GF-D8 (cell line): ENCODE measurements at places on chromosomes 1 and 21.

DNA sequence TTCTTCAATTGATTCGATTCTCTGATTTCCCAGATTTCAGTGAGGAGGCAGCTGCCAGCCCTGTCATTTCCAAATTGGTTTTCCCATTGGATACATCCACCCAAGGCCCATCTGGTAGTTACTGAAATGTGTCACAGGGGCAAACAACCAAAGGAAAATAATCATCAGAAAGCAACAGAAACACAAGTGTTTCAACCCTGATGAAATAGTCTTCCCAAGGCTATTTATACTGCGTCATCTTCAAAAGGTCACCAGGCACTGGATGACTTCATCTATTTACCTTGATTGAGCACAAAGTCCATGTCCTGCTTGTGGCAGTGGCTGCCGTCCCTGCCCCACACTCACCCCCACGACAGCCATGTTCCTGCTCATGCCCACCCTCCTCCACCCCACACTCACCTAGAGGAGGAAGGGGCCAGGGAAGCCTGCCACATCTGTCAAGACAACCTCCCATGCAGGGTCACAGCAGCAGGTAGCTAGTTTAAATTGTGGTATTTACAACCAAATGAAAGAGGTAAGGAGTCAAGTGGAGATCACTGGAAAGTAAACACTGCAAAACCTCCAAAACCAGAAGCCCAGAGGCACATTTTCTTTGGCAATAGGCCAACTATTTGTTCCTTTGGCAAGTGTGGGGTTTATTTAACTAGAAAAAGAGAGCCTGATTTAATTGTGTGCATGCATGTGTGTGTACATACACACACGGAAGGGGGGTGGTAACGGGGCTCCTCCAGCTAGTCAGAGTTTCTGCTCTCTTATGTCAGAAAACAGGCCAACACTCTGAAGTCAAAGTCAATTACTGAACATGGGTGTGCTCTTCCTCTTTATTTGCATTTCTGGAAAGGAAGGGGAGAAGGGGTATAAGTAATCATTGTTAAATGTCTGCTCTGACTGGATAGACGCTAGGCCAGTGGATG lies 49.5 kb upstream of the RAB4A start:
- no peak for DNase-seq

DNA sequence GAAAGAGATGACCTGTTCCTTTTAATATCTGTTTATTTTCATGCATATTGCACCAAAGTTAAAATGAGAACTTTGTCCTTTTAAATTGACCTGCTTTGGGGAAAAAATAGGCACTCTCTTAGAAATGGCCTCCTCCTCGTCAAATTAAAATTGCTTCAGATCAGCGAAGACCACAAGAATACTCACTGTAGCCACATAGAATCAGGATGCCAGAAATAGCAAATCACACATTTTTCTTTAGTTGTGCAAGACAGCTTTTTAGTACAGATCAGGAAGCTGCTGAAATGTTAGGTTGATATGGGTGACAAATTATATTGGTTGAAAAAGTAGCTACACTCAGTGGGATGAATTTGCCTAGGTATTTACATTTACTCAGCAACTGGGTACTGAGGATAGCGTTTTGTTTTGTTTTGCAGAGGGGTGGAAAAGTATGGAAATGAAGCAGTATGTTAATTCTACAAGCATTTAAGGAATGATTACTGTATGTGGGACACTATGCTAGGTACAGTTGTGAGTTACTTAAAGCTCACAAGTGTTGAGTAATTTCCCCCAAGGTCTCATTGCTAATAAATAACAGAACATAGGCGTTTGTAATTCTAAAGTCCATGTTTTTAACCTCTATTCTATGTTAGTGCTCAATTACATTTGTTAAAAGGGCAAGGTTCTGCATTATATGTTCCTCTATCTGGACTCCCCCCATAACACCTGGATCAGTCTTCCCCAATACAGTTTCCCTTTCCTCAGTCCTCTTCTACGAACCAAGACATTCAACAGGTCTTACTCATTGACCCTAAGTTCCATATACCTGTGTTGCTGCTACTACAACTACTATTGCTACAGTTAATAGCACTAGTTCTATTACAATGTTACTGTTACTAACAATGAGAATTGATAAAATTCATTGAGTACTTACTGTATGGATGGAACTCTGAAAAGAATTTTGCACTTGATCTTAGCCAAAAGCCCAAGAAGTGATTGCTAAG lies 99.4 kb upstream of the S1PR1 start:
- DNase-seq = peak; percentile 9

DNA sequence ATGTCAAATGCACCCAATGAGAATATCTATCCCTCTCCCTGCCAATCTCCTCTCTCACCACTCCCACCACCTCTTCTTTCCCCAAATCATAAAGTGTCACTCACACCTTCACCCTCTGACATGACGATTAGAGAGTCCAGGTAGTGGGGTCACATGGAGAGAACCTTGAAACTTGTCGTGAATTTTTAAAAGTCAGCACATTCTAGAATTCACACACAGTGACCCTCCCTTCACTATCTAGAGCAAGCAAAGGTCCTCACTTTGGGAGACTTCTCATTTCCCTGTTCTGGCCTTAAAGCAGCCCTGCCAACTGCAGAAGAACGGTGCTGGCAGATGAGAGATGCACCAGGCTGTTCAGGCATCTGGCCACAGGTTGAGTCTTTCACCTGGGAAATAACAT lies 61.9 kb downstream of the CD34 start:
- DNase-seq = no peak

DNA sequence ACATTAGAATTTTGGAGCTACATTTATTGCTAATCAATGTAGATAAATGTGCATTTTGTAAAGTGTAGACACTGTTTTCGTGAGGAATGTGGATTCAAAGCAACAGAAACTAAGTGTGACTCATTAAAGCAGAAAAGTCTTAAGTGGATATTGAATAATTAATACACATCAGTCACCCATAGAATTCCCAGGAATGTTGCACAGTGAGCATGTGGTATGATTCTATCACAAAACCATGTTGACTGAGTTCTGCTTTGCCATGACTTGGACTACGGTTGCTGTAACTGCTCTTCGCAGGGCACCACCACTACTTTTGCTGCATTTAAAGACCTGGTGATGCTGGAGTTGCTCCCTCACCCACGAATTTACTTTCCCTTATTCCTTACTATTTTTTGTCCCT lies 471.8 kb downstream of the KCNT2 start:
- no peak for DNase-seq

GRCh38 chr1:41439234-41439633 lies 45.2 kb downstream of the EDN2 start:
- no peak for DNase-seq

DNA sequence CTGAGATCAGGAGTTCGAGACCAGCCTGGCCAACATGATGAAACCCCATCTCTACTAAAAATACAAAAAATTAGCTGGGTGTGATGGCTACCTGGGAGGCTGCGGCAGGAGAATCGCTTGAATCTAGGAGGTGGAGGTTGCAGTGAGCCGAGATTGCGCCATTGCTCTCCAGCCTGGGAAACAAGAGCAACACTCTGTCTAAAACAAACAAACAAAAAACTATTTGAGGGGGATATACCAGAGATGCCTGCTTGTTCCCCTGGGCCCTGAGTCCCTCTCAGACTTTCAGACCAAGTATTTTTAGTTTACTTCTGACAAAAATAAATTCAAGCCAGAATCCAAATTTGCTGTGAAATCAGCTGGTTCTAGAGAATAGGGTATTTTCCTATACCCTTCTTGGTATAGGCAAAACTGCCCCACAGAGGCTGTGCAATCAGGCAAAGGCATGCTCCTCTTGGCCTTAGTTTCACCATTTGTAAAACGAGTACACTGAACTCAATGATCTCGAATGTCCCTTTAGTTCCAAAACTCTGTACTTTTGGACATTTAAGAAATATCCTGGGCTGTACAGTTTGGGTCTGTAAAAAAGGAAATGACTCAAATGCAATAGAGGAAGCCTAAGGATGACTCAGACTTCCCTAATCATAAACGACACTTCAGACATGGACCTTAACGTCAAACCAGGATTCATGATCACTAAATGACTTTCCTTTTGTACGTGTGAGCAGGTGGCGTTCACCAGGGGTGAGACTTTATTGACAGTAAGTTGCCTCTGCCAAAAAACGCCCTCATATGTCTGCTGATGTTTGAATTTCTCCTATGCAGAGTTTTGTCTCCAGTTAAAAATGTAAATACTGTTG lies 16.1 kb downstream of the ENSA start:
- DNase-seq = peak; percentile 93

- DNase-seq = no peak
These were observed 84.8 kb upstream of the WARS2 start for GRCh38 chr1:119225265-119225664.

GRCh38 chr1:16292739-16293138 lies 55.8 kb upstream of the CPLANE2 start:
- no peak for DNase-seq

- DNase-seq = no peak
These were observed 157.9 kb upstream of the CTTNBP2NL start for GRCh38 chr1:112237983-112238545.

DNA sequence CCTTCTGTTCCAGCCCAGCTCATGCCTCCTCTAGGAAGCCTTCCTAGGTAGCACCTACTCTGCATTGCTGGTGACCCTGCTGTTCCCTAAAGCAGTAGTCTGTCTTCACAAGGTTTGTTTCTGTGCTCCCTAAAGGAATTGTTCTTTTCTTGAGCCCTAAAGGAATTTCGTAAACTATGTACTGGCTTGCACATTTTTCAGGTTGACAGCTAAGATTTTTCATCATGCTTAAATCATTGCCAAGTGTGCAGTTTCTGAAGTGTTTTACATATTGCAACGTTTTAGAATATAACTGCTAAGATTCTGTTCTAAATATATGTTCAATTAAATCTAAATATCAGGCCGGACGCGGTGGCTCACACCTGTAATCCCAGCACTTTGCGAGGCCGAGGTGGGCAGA lies 13.1 kb downstream of the S100A16 start:
- DNase-seq = no peak

GRCh38 chr1:185400052-185400451 lies 83.0 kb upstream of the IVNS1ABP start:
- DNase-seq = no peak

GRCh38 chr1:152048416-152049009 lies 11.7 kb upstream of the S100A11 start:
- no peak for DNase-seq

DNA sequence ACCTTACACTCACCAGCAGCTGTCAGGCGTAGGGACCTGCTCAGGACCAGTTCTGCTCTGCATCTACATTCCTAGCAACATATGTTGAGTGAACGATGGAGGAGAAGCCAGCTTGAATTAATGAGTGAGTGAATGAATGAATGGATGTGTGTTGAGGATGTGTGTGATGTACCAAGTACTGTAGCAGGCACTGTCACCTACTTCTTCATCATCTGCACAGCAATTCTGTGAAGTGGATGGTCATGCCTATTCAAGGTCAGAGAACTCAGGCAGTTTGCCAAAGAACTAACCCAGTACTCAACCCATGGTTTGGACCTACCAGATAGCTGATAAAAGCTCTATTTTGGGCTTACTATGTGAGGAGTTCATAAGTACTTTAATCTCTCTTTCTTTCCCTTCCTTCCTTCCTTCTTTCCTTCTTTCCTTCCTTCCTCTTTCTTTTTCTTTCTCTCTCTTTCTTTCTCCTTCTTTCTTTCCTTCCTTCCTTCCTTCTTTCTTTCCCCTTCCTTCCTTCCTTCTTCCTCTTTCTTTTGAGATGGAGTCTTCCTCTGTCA lies 56.9 kb downstream of the ATP1A1 start:
- no peak for DNase-seq

DNA sequence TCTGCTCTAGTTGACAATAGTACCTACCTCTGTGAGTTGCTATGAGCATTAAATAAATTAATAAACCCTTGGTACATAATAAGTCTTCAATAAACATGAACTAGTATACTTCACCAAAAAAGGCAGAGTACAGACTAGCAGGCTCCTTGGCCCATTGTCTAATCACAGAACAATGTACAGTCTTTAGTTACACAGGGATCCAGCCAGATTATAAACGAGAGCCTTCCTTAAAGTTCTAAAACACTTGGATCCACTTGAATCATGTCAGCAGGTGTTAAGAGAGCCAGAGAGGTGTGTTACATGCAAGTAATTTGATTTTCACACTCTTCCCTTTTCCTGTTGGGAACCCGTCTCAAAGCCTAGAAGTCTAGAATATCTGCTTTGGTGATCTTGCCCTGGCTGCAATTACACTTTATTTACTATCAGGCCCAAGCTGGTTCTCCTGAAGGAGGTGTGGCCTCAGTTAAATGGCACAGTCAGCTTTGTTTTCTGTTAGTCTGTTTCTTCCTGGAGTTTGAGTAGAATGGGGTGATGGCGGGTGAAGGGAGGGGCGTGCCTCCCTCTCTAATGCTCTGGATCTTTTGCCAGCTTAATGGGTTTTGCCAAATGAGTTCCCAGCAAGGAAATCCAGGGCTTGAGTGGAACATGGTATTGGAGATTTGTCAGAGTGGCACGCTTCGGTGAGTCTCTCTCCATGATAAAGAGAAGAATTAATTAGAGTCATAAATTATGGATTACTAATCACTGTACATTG lies 570.9 kb upstream of the CAMK1G start:
- no peak for DNase-seq

DNA sequence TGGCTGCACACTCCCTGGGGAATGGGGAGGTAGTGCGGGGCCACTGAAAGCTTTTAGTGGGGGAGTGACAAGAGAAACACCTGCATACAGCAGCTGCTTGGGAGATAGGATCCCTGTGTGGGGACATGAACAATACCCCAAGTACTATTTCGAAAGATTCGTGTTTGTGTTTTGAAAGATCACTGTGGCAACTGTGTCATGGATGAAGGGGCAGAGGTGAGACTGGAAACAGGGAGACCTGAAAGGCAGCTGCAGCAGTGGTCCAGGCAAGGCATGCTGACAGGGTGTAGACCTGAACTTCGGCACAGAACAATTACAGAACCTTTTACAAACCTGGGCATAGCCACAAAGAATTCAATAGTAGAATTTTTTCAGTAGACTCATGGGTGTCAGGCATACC lies 32.9 kb downstream of the TENT5C start:
- no peak for DNase-seq

DNA sequence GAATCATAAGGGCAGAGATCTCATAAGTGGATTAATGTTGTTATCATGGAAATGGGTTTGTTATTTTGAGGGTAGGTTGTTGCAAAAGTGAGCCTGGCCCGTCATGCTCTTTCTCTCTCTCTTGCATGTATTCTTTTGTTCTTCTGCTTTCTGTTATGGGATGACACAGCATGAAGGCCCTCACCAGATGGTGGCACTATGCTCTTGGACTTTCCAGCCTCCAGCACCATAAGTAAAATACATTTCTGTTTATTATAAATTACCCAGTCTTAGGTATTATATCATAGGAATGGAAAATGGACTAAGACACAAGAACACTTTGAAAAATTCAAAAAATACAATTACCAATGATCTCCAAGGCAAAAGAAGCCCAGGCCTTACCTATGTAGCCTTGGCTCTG lies 676.1 kb downstream of the PTPRU start:
- peak; percentile 3 for DNase-seq

GRCh38 chr1:118979754-118980575 lies 8.2 kb downstream of the TBX15 start:
- DNase-seq = no peak

DNA sequence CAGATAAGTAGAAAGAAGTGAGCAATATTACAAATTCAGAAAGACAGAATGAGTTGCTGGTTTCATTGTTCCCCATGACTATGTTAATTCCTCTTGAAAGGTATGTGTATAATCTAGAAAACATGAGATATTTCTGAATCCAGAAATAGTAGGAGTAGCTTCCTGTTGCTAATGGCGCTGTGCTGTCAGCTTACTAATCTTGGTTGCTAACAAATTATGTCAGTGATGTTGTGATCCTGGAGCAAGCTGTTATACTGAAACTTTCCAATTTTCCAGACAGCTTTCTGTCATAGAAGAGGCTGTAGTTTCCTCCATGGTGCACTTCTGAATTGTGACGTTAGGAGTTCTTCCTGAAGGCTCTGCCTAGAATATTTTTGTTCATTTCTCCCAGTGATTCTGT lies 372.3 kb downstream of the USP25 start:
- no peak for DNase-seq

GRCh38 chr21:39374046-39374445 lies 25.2 kb upstream of the HMGN1 start:
- no peak for DNase-seq
